Activated effector memory CD4-positive, alpha-beta T cell treated with Interleukin-2 at 50 U/mL for 16 hours (primary cell): ENCODE measurements at places on chromosomes 5 and 9.

- no peak for DNase-seq
These were observed 63.8 kb upstream of the AFAP1L1 start for GRCh38 chr5:149207831-149208230.

GRCh38 chr5:53037141-53037859 lies 48.1 kb downstream of the ITGA2 start:
- DNase-seq = no peak

DNA sequence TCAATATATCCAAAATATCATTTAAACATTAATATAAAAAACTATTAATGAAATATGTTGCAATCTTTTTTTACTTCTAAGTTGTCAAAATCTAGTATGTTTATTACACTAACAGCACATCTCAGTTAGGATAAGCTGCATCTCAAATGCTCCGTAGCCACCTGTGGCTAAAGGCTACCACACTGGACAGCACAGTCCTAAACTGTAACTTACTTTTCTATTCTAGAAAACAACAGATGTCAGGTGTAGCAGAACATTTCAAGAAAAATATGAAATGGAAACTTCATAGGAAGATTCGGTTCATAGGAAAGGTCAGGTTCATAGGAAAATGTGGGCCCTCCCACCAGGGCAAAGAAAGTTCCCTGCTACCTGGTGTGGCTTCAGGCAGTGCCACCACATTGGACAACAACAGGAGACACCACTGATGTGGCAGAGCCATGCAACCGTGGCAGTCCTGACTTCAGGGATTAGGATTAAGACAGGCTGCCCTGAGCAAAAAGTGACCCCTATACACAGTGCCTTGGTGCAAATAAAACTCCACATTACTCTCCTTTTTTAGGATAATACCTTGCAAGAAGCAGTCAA lies 197.8 kb upstream of the NR4A3 start:
- no peak for DNase-seq

DNA sequence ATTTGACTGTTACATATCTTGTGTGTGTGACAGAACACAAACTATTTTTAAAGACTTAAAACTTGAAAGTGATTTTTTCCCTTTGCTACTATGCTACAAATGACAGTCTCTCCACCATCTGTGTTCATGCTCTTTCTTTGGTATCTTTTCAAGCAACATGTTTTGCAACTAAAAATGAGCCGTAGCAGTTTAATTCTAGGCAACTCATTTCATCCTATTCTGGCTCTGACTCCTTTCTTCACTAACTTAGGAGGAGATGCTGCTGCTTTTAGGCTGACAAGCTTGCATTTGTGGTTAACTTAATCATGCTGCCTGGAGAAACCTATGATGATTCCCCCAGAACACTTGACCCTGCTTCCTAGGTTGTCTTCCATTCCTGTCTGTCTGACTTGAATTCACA lies 100.6 kb downstream of the HACD4 start:
- DNase-seq = no peak

DNA sequence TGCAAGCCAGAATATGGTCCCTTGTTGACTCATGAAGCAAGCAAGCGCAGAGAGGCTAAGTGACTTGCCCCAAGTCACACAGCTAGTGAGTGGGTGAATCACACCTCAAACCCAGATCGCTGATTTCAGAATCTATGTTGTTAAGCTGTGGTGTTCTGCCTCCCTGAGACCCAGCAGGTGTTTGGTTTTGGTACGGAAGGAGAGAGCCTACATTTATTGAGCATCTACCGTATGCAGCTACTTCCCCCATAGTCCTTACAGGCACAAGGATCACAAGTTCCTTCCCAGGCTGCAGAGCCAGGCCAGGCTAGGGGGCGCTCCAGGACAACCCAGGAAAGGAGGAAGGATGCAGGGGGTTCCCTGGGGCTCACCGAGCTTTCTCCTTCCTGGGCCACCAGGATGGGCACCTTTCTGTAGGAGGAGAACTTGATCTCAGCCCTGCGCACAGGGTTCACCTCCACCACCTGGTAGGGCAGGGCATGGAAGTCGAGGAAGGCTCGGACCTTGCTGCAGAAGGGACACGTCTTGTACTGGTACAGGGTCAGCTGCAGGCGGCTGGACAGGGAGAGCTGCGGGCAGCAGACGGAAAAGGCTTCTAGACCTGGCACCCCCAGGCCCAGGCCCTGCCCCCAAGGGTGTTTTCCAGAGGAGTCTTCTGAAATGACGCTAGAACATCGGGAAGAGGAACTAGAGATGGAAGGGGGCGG lies 2.5 kb downstream of the PTGES2 start:
- DNase-seq = peak; percentile 12

DNA sequence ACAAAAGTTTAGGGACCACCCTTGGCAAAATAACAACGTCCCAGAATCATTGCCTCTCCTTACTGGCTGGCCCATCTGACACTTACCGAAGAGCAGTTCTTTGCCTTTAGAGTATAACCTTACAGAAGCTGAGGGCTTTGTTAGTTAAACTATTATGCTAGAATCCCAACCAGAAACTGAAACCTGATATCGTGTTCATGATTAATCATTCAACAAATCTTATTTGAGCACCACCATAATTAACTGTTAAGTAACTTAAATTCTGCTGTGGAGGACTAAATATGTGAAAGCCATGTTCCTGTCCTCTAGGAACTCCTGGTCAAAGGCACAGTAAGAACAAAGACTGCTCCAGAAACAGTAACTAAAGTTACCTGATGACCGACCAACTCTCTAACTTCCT lies 104.9 kb downstream of the ARL15 start:
- no peak for DNase-seq

GRCh38 chr5:1282131-1282992 lies 12.5 kb downstream of the TERT start:
- no peak for DNase-seq

GRCh38 chr9:108724652-108725051 lies 131.1 kb downstream of the ACTL7B start:
- DNase-seq = no peak

DNA sequence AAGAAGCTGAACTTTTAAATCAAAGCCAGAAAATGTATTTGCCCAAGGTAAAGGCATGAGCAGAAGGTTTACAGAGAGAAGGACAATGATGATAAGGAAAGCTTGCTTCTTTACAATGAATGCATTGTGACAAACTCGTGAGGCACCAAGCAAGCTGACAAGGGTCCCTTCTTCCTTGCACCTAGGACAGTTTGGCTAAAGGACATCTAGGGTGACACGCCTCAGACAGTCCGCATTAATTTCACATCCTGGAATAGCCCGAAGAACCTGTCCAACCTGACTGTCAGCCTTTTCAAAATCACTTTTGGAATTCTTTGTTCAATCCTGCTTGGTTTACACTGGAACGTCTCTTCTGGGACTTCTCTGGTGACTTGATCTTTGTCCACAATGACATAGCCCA lies 146.4 kb upstream of the MAP3K1 start:
- DNase-seq = no peak

- DNase-seq = no peak
These were observed 811 bp upstream of the LRRTM2 start for GRCh38 chr5:138875946-138876345.

DNA sequence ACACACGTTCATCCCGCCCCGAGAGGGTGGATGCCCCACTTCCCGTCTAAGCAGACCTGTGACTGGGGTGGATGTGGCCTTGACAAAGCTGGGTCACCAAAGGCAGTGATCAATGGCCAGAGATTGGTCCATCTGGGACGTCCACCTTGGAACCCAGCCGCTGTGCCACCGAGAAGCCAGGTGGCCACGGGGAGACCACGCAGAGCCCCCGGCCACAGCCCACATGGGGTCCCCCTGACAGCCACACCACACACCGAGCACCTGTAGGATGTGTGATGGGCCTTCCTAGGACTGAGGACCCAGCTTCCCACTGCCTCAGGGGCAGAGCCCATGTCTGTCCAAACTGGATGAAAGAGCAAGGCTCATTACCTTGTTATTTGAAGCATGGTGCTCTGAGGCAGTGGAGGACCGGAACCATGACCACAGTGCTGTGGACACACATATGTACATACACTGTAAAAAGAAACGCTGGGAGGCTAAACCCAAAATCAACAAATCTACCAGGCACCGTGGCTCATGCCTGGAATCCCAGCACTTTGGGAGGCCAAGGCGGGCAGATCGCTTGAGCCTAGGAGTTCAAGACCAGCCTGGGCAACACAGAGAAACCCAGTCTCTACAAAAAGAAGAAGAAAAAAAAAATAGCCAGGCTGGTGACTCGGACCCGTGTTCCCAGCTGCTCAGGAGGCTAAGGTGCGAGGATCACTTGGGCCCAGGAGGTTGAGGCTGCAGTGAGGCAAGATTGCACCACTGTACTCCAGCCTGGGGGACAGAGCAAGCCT lies 50.1 kb downstream of the MRPL36 start:
- no peak for DNase-seq

- no peak for DNase-seq
These were observed 20.3 kb upstream of the TAF11L2 start for GRCh38 chr5:17477573-17478265.

DNA sequence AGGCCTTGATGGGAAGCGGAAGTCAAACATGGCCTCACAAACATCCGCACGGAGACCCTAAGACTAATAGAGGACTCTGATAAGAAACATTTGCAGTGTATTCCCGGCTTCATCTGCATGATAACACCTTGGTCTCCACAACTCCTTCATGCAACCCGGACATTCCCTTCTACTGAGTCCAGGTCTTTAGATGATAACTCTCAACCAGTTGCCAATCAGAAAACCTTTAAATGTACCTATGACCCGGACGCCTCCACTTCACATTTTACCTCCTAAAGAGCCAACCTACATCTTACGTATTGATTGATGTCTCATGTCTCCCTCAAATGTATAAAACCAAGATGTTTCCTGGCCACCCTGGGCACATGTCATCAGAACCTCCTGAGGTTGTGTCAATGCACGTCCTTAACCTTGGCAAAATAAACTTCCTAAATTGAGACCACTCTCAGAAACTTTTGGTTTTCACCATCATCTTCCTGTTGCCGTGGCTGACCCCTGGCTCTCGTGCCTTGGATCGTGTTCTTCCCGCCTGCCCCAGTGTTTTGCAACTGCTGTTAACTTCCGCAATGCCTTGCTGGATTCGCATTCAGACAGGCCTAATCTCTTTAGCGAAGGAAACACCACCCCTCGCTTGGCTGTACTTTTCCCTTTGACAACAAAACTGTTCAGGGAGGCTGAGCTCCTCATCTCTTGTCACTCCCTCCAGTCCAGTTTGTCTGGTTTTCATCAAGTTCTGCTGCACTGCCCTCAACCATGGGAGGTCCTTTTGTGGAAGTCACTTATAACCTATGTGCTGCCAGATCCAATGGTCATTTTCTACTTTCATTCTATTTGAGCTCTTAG lies 1.1 kb upstream of the DAP start:
- DNase-seq = no peak

- no peak for DNase-seq
These were observed 7.9 kb downstream of the PPP1R26 start for GRCh38 chr9:135487281-135488012.

DNA sequence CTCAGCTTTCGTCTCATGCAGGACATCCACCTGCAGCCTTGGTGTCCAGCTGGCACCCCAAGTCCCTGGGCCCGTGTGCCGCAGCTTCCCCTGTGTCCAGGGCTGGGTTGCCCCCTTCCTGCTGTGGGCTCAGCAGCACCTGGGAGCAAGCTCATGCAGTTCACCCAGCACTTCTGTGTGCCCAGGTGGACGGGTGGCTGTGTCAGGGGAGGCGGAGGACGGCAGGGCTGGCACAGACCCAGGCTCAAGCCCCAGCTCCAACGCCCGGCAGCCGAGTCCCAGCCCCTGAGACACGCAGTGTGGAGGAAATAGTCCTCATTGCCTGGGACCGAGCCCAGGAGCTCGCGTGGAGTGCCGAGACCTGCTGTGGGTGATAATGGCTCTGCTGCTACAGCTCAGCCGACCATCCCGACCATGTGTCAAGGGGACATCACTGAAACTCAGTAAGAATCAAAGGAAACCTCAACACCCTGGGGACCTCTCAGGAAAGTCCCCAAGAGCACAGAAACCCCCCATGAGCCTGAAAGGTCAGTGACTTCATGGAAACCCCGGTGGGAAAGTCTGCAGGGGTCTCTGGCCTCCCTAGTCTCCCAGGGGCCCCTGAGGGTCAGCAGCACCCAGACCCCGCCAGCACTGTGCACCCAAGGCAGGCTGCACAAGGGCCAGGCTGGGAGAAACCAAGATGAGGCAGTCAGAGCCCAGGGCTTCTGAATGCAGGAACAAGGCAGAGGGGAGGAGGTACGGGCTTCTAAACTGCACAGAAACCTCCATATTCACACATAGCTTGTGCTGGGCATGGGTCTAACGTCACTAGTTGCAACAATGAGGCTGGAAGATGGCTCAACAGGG lies 38.8 kb downstream of the LPCAT1 start:
- DNase-seq = no peak

DNA sequence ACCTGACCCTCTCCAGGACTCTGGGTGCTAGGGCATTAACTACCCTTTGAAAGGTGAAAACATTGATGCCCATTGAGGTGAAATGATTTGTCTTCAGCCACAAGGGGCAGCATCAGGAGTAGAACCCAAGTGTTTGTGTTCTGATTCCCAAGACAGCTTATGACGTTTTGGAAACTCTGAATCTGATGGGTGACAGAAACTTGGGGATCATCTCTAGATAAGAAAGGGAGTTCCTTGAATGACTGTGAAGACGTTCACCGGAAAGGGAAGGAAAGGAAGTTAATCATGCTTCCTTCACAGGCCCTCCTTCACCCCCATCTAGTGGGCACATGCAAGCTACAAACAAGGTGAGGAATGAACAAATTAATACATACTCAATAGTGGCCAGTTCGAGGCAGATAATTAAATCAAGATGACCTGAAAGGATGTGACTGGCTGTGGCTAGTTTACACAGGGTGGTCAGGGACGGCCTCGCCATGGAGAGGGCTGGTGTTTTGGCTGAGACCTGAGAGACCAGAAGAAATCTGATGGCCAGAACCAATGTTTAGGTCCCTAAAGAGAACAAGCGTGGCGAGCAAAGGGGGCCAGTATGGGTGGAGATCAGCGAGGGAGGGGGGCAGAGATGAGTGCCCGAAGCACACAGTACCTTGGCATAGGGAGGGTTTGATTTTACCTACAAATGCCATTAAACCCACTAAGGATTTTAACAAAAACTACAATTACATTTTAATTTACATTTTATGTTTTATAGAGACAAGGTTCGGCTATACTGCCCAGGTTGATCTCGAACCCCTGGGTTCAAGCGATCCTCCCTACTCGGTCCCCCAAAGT lies 937 bp upstream of the SLC26A2 start:
- DNase-seq = no peak
